MG63 (cell line): ENCODE measurements at places on chromosomes 11 and 22. TPM values are rescaled to one million over a fixed set of nuclear protein-coding genes. Genes with fewer than 3 reads are reported as not detected.
A peak's percentile ranks its signal among the peaks of the same experiment; 100 is the strongest.

The GDPD5 gene
- 15.2 and 16.2 TPM in 2 replicates for total RNA-seq

The AIFM3 gene
- 0.56 TPM in 1 of 2 replicates, not detected in the other for total RNA-seq

The SYT7 gene
- 3.7 and 9.9 TPM in 2 replicates for total RNA-seq

The STIP1 gene
- total RNA-seq: 254 and 287 TPM in 2 replicates

The APOA5 gene
- total RNA-seq: not detected in 2 replicates

DNA sequence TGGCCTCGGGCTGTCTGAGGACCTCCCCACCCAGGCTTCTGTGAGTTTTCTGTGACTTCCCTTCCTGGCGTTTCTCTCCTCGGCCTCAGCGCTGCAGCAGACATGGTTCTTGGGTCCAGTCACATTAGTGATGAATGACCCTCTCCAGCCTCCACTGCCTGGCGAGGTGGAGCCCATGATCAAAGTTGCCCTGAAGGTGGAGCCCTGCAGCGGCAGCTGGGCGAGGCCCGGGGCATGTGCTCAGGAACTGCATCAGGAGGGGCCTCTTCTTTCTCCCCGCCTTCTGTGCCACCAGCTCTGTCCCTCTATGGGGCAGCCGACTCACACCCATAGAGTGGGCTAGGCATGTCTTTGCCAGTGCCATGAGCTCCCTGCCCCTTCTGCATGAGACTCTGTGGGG lies 1079.7 kb downstream of the TBC1D22A start:
- no peak for DNase-seq

- no peak for DNase-seq
Measured at GRCh38 chr11:115141231-115142114, 362.7 kb downstream of the CADM1 start.

DNA sequence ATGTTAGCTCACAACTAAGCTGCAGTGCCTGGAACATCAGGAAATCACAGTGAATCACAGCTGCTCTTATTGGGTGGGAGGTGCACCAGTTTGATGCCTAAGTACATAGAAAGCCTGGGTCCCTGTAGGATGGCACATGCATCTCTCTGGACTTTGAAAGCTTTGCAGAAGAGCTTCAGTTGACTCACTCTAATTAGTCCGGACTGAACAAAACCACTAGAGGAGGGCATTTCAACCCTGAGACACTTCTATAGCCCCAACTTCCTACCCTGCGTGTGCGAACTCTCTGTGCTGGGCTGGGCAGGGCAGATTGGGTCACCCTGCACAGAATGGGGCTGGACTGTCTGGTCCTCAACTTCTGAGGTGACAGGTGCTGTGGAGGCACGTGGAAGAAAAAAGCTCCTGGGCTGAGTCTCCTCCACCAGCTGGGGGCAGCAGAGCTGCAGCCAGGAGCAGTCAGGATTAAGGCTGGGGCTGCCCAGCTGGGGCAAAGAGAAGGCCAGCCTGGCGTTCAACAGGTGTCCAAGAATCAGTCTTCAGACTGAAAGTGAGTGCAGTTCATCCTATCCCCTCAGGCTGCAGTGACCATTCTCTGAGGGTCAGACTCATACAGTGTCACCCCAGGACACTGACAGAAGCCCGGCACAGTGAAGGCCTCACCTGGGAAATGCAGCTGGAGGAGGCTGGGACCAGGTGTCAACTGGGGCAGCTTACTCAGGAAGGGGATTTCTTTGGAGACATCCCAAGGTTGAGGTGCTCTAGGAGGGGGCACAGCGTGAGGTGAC lies 22.1 kb downstream of the GGTLC2 start:
- DNase-seq: peak; percentile 53

DNA sequence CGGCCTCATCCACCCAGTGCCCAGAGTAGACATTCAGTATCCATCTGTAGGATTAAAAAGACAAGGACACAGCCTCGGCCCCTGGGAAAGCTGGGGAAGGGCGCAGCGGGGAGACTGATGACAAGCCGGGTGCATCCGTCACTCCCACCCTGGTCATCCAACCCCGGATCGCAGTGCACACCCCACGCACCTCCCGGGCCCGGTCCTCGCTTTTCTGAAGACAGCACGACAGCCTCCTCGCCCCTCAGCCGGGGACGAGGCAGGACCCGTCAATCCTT lies 1.1 kb downstream of the FCHSD2 start:
- DNase-seq: peak; percentile 33

GRCh38 chr22:20111689-20112622 lies 3.9 kb upstream of the RANBP1 start:
- DNase-seq: no peak

DNA sequence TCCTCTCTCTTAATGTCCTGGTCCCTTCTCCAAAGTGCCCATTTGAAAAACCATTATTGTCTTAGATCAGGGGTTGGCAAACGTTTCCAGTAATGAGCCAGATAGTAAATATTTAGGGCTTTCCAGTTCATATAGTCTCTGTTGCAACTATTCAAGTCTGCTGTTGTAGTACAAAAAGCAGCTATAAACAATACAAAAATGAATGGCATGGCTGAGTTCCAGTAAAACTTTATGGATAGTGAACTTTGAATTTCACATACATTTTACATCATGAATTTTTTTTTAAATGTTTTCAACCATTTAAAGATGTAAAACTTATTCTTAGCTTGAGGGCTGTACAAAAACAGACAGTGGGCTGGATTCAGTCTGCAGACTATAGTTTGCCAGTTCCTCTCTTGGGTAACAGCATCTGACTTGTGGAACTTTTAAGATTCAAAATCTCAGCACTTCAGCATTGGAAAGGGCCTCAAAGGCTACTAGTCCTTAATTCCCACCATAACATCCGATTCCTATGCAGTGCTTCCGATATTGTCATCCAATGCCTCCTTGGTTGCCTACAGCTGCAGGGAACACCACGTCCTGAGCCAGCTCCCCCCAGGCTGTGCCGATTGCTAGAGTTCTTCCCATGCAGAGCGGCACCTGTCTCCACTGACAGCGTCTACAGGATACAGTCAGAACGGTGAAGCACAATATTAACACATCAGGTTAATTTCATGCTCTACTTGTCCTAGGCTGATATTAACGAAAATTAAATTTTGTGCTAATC lies 65.6 kb upstream of the E2F8 start:
- no peak for DNase-seq

GRCh38 chr22:33599596-33599995 lies 320.7 kb downstream of the LARGE1 start:
- DNase-seq: no peak

GRCh38 chr11:19663206-19663605 lies 49.4 kb upstream of the NAV2 start:
- no peak for DNase-seq

- DNase-seq: no peak
Measured at GRCh38 chr11:2570841-2571597, 126.2 kb downstream of the KCNQ1 start.

GRCh38 chr11:72061739-72062396 lies 18.5 kb downstream of the NUMA1 start:
- no peak for DNase-seq

DNA sequence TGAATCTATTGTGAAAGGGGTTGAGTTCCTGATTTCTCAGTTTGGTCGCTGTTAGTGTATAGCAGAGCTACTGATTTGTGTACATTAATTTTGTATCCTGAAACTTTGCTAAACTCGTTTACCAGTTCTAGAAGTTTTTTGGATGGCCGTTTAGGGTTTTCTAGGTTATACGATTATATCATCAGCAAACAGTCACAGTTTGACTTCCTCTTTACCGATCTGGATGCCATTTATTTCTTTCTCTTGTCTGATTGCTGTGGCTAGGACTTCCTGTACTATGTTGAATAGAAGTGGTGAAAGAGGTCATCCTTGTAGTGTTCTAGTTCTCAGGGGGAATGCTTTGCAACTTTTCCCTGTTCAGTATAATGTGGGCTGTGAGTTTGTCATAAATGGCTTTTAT lies 24.6 kb upstream of the OOSP4B start:
- no peak for DNase-seq

GRCh38 chr11:133824593-133824992 lies 20.7 kb downstream of the SPATA19 start:
- no peak for DNase-seq

- DNase-seq: no peak
Measured at GRCh38 chr11:47399860-47400767, 8.3 kb upstream of the SLC39A13 start.

DNA sequence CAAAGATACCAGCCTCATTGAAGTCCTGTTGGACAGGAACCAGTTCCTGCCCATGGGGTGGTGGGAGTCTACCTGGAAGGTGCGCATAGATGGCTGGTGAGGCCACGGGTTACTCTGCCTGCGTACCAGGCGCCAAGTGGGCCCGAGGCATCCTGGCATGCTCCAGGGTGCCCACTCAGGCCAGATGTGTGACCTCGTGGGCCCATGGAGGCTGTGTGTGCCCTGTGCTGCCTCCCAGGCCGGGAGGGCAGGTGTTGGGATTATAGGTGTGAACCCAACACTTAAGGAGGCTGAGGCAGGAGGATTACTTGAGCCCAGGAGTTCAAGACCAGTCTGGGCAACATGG lies 23.1 kb downstream of the TANGO2 start:
- DNase-seq: no peak
